ENCODE measurements at places on chromosomes 16 and 17.

- DNase-seq: no peak
These were observed 6.0 kb upstream of the BHLHA9 start for GRCh38 chr17:1264196-1264595.

- no peak for DNase-seq
These were observed 11.9 kb upstream of the AURKB start for GRCh38 chr17:8222380-8222629.

DNA sequence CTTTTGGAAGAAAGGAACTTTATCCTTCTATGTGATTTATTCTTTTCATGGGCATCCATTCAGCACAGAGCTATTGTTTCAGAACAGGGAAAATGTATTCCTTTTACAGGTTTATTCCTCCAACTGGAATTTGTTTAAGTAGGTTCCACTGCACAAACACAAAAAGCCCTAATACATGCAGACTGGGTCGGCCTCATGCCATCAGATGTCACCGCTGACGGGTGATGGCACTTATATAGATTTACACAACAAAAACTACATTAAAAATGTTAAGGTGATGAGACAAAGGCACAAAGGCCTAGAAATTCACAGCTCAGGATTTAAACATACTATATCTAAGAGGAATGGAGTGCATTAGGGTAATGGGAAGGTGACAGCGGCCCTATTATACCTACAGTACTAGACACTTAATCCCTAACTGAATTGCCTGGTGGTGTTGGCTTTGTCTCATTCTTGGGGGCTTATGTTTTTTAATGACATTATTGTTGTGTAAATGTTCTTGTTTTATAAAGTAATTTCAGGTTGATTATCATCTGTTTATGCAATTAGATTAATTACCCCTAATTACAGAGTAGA, 276.4 kb upstream of the PSMD7 start:
- DNase-seq: no peak

- DNase-seq: peak; percentile 34
These were observed 27.9 kb downstream of the CCDC57 start for GRCh38 chr17:82184761-82185160.

- no peak for DNase-seq
These were observed 10.6 kb downstream of the ITGB4 start for GRCh38 chr17:75731716-75732498.

DNA sequence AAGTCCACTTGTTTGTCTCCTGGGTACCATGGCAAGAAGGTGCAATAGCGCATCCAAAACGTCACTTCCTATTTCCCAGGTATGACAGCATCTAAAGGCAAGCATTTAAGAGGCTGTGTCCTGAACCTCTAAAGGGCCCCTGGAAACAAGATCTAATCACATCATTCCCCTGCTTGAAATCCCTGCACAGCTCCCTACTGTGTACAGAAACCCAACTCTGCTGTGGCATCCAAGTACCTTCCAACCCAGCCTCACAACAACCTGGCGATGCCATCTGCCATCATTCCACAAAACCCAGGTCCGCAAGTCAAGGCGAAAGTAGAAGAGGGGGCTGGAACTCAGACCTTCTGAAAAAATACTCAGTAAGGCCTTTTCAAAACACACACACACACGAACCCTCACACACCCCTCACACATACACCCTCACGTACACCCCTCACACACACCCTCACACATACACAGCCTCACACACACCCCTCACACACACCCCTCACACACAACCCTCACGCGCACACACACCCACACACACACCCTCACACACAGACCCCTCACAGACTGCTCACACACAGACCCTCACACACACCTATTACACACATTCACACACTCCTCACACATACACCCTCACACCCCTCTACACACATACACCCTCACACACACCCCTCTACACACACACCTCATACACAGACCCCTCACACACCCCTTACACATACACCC, 24.5 kb downstream of the C17orf67 start:
- DNase-seq: no peak

DNA sequence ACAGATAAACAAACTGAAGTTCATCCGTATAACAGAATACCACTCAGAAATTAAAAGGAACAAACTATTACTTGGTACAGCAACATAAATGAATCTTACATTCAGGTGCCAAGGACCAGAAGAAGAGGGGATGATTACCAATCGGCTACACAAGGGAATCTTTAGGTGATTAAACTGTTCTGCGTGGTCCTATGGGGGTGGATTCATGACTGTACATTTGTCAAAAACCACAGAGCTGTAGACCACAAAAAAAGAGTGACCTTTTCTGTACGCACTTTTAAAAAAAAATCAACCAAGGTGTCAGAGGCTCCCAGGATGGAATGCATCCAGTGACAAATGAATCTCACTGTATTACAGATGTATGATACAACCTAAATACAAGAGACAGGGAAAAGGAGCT, 110.8 kb downstream of the CDYL2 start:
- no peak for DNase-seq

GRCh38 chr16:6125483-6126259, 1028.1 kb upstream of the EEF2KMT start:
- DNase-seq: no peak

GRCh38 chr16:85486256-85486915, 126.7 kb upstream of the GSE1 start:
- no peak for DNase-seq

- peak; percentile 90 for DNase-seq
These were observed 5.4 kb upstream of the ICAM2 start for GRCh38 chr17:64025732-64026294.

DNA sequence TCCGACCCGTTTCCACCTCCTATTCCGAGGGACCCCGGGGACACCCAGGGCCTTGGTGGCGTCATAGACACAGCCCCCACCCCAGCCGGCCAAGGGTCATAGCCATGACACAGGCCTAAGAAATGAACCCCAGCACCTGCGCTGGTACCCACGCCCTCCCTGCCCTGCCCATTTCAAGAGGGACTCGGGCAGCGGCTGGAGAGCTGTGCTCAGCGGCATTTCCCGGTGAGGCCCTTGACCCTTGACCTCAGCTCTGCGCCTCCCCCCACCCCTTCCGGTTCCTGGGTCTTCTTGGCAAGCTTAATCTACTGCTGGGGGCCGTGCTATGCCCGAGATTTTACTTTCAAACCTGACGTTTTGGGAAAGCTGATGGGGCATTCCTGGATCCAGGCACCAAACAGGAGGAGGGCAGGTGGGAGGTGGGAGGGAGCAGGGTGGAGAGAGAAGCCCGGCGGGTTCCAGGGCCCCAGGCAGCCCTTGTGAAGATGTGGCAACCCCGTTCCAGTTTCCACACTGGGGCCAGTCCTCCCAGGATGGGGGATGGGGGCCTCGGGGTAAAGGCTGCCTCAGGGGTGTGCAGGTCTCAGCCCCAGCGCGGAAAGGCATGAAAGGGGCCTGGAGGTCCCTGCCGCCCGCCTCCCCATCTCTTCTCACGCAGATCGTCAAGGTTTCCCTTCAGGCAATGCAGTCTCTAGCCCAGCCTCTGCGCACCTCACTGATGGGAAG, at the start of gene SLC22A31:
SLC22A31 (minus strand) TSS at position 414 of the 726 bp plus-strand sequence; CDS start at position 378, 36 bp downstream.
- DNase-seq: peak; percentile 82

DNA sequence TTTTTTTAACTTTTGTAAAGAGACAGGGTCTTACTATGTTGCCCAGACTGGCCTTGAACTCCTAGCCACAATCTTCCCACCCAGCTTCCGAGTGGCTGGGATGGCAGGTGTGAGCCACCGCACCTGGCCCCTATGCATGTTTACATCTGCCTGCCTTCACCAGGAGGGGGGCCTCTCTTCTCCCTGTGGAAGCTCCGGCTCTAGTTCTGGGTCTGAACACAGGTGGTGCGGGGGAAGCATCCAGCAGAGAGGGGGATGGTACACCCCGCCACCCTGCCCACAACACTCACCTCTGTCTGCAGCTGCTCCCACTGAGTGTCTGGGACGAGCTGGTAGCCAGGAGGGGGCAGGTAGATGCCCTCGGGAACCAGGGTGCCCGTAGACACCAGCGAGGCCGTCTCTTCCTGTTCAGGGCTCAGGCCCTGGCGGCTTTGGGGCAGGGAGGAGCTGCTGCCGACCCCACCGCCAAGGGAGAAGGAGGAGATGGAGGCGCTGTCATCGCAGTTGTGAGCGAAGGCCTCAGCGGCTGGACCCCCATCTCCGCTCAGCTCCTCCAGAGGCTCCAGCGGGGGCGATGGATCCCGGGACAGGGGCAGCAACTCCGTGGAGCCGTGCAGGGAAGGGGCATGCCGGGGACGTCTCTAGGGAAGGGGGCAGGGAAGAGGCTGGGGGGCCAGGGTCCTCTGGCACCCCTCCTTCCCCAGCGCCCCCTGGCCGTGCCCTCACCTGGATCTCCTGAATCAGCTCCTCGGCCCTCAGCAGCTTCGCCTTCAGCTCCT, 10.9 kb downstream of the RABEP2 start:
- no peak for DNase-seq

- no peak for DNase-seq
These were observed 215.1 kb downstream of the PRKCA start for GRCh38 chr17:66517336-66518009.

- no peak for DNase-seq
These were observed 151.9 kb upstream of the MAF start for GRCh38 chr16:79752396-79752795.

- DNase-seq: no peak
These were observed 3.8 kb upstream of the NPB start for GRCh38 chr17:81898029-81898866.

DNA sequence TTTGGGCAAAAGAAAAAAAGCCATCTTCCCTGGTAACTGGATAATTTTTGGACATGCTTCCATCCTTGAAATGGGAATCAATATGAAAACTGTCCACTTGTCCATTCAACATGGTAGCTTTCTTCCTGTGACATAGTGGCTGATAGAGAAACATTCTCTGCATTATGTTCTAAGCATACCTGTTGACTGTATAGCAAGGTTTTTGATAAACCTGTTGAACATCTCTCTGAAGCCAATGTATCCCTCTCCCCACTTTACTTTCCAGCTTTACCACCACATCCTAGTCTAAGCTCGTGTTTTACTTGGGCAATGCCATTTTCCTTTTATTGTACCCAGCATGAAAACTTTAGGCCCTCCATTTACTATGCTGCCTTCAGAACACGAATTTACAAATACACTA, 630.1 kb downstream of the TOX3 start:
- no peak for DNase-seq

DNA sequence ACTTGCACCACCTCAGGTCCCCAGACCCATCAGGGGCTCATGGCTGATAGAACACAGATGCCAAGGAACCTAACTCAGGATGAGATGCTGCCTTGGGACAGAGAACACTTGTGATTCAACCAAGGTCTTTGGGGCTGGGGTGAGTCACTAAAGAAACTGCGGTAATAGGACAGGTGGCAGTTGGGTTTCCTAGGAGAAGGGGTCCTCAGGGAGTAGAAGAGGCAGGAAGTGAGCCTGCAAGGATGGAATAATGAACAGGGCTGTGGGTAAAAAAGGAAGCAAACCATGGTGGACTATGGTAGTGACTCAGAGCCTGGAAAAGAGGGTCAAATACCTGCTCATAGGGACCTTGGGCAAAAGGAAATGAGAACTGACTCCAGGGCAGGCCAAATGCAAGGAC, 6.5 kb upstream of the PNPO start:
- no peak for DNase-seq

GRCh38 chr17:46935658-46936266, 12.8 kb downstream of the GOSR2 start:
- DNase-seq: no peak

GRCh38 chr17:61449707-61450640, 2.2 kb upstream of the TBX4 start:
- DNase-seq: no peak

DNA sequence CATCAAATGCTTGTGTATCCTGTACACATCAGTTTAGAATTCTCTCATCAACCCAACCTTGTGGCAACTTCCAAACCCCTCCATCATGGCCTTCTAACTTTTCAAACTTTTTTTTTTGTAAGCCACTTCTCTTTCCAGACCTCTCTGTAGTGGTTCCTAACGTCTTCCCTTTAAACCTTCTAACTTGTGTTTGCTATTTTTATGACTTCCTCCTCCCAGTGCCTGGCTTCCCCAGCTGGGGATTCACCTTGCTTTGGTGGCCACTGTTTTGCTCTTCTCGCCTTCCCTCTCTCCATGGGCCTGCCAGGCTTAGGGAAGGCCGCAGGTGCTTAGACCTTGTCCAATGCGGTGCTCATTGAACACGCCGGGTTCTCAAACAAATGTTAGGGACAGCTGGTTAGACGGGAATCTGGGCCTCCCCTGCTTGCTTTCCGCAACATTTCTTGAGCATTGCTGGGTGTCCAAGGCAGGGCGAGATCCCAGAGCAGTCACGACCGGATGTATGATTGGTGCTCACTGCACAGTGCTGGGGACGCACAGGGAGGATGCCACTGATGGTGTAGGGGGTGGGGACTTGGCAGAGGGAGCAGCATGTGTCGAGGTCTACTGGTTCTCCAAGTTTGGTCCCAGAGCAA, 1.1 kb upstream of the XYLT2 start:
- no peak for DNase-seq

DNA sequence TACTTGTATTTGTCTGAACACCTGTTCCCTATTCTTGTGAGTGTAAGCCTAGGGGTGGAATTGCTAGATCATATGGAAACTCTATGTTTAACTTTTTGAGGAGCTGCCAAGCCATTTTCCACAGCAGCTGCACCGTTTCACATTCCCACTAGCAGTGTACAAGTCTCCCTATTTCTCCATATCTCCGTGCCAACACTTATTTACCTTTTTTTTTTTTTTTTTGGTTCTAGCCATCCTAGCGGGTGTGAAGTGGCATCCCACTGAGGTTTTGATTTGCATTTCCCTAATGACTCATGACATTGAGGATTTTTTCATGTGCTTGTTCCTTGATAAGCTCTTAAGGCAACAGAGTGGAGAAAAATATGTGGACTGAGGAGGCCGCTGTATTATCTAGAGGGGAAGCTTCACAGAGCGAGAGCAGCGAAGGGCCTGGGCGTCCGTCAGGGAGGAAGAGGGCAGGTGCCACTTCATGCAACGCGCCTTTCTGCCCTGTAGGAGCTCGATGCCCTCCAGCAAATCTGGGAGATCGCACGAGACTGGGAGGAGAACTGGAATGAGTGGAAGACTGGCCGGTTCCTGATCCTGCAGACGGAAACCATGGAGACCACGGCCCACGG, 50.0 kb downstream of the DNAH2 start:
- DNase-seq: no peak

DNA sequence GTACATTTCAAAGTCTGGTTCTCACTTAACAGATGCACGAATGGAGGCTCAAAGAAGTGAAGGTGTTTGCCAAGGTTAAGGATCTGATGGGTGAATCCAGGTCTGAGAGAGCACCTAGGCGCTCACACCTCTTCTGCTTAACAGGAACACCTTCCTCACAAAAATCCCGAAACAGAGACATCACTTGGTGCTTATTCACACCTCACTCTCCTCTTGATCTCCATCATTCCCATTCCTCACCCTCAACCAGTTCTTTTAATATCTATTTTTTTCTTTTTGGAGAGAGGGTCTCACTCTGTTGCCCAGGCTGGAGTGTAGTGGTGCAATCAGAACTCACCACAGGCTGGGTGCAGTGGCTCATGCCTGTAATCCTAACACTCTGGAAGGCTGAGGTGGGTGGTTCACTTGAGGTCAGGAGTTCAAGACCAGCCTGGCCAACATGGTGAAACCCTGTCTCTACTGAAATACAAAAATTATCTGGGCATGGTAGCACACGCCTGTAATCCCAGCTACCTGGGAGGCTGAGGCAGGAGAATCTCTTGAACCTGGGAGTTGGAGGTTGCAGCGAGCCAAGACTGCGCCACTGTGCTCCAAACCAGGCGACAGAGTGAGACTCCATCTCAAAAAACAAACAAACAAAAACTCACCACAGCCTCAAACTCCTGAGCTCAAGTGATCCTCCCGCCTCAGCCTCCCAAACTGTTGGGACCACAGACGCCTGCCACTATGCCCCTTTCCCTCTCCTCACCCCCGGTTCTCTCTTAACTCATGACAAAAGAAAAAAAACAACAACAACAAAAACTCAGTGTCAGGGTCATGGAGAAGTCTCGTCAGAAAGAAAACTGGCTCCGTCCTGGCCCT, 15.1 kb downstream of the CRYM start:
- DNase-seq: no peak

All from lower lobe of right lung (tissue), 2 donors.